Mucosa of gallbladder (tissue), 1 donor: ENCODE measurements at places on chromosomes 1 and 21. TPM values are rescaled to one million over a fixed set of nuclear protein-coding genes. Genes with fewer than 3 reads are reported as not detected.

USH2A gene
- 0.03 TPM for total RNA-seq

AKR7A3 gene
- 390 TPM for total RNA-seq

DNAI4 gene
- 17.1 TPM for total RNA-seq

STXBP3 gene
- 73.8 TPM for total RNA-seq

ZNF648 gene
- not detected for total RNA-seq

AXDND1 gene
- 2.6 TPM for total RNA-seq

SLAMF1 gene
- total RNA-seq: 2.8 TPM

FAM131C gene
- total RNA-seq: 4.7 TPM
